Esophagus muscularis mucosa (tissue), 4 donors: ENCODE measurements at places on chromosomes 4 and X. TPM values are rescaled to one million over a fixed set of nuclear protein-coding genes. Genes with fewer than 3 reads are reported as not detected.

- no peak for DNase-seq
Observed at GRCh38 chr4:113327494-113327893, 278.0 kb downstream of the ANK2 start.

ASMT gene
- not detected for total RNA-seq

DNA sequence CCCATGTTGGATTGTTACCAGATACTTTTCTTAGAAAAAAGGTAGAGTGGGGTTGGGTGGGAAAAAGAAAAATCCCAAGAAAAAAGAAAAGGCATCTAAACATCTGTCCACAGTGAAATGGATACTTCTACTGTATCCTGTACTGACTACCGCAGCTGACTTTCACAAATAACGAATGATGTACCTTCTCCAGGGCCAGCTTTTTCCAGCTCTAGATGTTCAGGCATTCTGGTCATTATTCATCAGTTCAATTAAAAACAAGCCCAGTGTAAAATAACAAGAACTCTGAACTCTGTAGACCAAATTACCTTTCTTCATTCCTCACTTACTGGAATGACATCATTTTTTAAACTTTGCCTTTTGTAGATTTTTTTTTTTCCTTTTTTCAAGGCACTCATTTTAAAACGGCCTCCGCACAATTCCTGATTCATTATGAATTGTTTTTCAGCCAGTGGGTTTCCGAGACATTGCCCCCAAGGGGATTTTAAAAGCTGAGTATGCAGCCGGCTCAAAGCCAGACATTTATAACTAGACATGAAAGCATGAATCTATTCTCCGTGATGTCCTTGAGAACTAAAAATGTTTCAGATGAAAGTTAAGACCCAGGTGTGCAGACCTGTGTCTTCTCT, 113.5 kb downstream of the PRKX start:
- no peak for DNase-seq

CCDC110 gene
- total RNA-seq = 3.6 TPM

GRCh38 chrX:50536955-50537354, 66.3 kb upstream of the DGKK start:
- DNase-seq = no peak

GRCh38 chrX:42616981-42617380, 161.0 kb downstream of the PPP1R2C start:
- no peak for DNase-seq

DNA sequence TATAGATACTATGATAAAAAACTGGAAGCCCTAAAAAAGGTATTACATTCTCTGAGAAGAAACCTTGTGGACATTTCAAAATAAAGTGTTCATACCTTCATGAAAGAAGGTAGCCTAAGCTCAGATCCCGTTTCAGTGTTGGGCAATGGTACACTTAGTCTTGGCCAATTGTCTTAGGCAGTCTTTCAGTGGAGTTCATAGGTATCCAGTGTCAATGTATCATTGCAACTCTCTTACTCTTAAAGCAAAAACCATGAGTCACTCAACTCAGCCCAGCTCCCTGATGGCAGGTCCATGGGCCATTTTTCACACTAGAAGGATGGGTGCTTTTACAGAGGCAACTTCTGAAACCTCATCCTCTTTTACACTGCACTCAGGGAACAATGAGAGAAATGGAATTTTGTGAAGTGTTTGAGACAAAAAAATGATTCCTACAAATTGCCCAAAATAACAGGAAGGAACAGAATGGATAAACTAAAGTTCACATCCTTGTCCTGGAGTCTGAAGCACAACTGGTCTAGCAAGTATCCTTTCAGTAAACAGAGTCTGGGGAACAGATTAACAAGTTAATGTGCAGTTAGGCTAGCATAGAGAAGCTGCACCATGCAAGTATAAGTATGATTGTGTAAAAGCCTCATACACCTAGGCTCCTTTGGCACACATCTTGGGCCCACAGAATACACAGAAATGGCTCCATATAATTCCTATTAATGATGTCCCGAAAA, 7.0 kb upstream of the ZNF827 start:
- no peak for DNase-seq

GRCh38 chrX:69088171-69088938, 76.9 kb downstream of the PJA1 start:
- DNase-seq = no peak

GRCh38 chr4:176277162-176277904, 8.3 kb upstream of the ASB5 start:
- peak; percentile 89 for DNase-seq

GRCh38 chr4:35986537-35986936, 257.8 kb downstream of the ARAP2 start:
- DNase-seq = no peak

- DNase-seq = no peak
Observed at GRCh38 chr4:89486673-89487072, 179.1 kb upstream of the GPRIN3 start.

GRCh38 chr4:130545171-130545570, 1449.2 kb downstream of the C4orf33 start:
- DNase-seq = no peak

DNA sequence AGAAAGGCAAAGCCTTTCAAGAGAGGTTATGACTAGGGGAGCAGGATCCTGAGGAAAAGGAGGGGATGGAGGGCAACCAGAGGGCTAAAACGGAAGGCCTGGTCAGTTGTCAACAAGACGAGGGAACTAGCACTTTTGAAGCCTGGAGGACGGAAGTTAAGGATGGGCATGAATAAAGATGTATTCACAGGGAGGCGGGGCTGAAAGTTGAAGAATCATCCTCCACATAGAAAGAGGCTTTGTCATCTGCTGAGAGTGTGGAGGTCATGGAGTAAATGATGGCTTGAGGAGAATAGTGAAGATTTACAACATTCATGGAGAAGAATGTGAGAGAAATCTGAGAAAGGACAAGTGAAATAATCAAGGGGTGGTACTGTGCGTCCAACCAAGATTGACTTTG, 137.5 kb downstream of the MAGEB17 start:
- no peak for DNase-seq

GRCh38 chrX:150649096-150649870, 43.9 kb upstream of the MTMR1 start:
- DNase-seq = no peak

GRCh38 chr4:114601304-114602052, 2.9 kb downstream of the UGT8 start:
- no peak for DNase-seq
